B cell (primary cell): ENCODE measurements at places on chromosomes 11 and 22. TPM values are rescaled to one million over a fixed set of nuclear protein-coding genes. Genes with fewer than 3 reads are reported as not detected.

LINC01488 gene
- total RNA-seq = not detected in 2 replicates

SLC17A6 gene
- total RNA-seq = not detected in 2 replicates

C1QTNF5 gene
- total RNA-seq = not detected in 2 replicates

FOLH1 gene
- not detected in 2 replicates for total RNA-seq

OLFML1 gene
- total RNA-seq = not detected in 2 replicates

CCDC116 gene
- total RNA-seq = 0.52 and 0.63 TPM in 2 replicates

ARL2 gene
- total RNA-seq = 43.4 and 44.4 TPM in 2 replicates

C11orf21 gene
- 21.9 and 22.8 TPM in 2 replicates for total RNA-seq
